ENCODE measurements at places on chromosomes 16 and 17.

- no peak overlapping the region for H3K27ac ChIP-seq
- DNase-seq: no peak
- H3K36me3 ChIP-seq: no peaks in the 10 kb centered on the region
- H3K27me3 ChIP-seq: no peaks in the 10 kb centered on the region
- H3K4me1 ChIP-seq: no peaks in the 10 kb centered on the region
Observed at GRCh38 chr16:3434373-3434772, 8.9 kb downstream of the ZNF597 start.

DNA sequence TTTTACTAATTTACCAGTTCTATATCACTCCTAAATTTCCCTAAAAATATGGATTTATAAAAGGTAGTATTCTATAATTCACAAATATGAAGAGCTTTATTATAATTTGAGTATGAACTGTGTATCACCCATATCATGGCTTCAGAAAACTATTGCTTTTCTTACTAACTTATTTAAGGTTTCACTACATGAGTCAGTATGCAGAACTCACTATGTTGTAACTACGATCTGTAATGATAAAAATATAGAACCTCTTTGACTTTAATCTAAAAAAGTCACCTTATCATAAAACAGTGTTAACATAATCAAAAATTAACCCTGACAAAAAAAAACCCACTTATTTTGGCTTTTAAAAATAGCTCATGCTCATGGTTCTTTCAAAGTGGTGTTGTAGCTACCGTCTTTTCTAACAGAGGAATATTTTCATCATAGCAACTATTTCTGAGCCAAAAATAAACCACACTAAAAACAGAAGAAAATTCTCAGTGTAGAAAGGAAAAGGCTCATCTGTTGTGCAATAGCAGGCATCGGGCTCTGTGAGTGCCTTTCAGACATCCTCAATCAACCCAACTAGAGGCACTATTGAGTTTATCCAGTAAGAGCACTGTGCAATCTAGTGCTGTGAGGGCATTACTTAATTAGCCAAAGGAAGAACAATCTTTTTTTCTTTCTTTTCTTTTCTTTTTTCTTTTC lies 42.1 kb downstream of the ITGAM start:
- no peaks in the 10 kb centered on the region for H3K4me1 ChIP-seq
- no peak for DNase-seq
- H3K4me3 ChIP-seq: no peak overlapping the region
- no peaks in the 10 kb centered on the region for H3K27me3 ChIP-seq

GRCh38 chr17:73722165-73722564 lies 77.9 kb upstream of the SDK2 start:
- H3K27me3 ChIP-seq: no peaks in the 10 kb centered on the region
- no peaks in the 10 kb centered on the region for H3K36me3 ChIP-seq
- DNase-seq: no peak
- H3K27ac ChIP-seq: no peak overlapping the region
- H3K4me1 ChIP-seq: no peaks in the 10 kb centered on the region
- H3K4me3 ChIP-seq: no peak overlapping the region

- peaks cover 8% of the 10 kb centered on the region for H3K36me3 ChIP-seq
- DNase-seq: no peak
- H3K4me1 ChIP-seq: no peaks in the 10 kb centered on the region
Observed at GRCh38 chr16:89121691-89122321, 28.2 kb downstream of the ACSF3 start.

DNA sequence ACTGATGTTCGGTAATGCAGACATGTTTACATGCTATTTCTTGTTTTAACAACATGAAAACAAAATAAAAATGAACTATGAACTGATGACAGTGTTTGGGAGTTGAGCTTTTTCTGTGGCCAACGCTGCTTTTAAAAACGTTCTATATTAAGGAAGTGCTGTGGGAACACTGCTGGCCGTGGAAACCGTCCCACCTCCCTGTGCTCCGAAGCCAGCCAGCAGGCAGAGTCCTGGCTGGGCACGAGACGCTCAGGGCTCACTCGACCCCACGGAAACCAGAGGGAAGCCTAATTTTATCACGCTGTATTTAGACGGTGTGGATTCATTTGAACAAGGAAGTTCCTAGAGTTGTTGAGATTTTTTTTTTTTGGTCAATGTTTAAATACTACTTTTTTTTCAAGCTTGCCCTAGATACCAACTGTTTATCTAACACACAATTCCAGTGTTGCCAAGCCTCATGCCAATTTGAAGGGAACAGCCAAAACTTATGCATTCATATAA lies 25.8 kb downstream of the ADCY9 start:
- no peaks in the 10 kb centered on the region for H3K36me3 ChIP-seq
- no peaks in the 10 kb centered on the region for H3K27me3 ChIP-seq

- H3K27ac ChIP-seq: no peak overlapping the region
- no peak overlapping the region for H3K4me3 ChIP-seq
- H3K27me3 ChIP-seq: no peaks in the 10 kb centered on the region
- no peaks in the 10 kb centered on the region for H3K4me1 ChIP-seq
- no peaks in the 10 kb centered on the region for H3K36me3 ChIP-seq
Observed at GRCh38 chr17:19520641-19521040, 13.0 kb upstream of the SLC47A1 start.

DNA sequence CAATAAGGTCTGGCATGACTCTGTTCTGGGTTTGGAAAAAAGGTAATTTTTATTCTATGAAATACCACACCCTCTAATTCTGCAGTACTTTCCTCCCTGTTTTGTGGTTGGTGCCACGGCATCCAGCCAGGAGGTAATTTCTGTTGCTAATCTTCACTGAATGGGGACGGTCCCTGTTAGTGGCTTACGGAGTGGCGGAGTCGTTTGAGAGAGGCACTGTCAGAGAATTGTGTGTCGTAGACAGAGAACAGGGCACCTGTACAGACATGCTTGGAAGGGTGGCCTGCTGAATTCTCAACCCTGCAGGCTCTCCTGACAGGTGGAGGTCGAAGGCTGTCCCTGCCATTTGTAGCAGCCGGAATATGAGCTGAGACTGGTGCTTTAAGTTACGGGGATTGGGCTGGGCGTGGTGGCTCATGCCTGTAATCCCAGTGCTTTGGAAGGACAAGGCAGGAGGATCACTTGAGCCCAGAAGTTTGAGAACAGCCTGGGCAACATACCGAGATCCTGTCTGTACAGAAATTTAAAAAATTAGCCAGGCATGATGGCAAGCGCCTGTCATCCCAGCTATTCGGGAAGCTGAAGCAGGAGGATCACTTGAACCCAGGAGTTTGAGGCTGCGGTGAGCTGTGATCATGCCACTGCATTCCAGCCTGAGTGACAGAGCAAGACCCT lies 33.2 kb downstream of the EEF2K start:
- no peak overlapping the region for H3K27ac ChIP-seq
- peaks cover 8% of the 10 kb centered on the region for H3K4me1 ChIP-seq
- no peak overlapping the region for H3K4me3 ChIP-seq
- no peaks in the 10 kb centered on the region for H3K27me3 ChIP-seq
- no peaks in the 10 kb centered on the region for H3K36me3 ChIP-seq

DNA sequence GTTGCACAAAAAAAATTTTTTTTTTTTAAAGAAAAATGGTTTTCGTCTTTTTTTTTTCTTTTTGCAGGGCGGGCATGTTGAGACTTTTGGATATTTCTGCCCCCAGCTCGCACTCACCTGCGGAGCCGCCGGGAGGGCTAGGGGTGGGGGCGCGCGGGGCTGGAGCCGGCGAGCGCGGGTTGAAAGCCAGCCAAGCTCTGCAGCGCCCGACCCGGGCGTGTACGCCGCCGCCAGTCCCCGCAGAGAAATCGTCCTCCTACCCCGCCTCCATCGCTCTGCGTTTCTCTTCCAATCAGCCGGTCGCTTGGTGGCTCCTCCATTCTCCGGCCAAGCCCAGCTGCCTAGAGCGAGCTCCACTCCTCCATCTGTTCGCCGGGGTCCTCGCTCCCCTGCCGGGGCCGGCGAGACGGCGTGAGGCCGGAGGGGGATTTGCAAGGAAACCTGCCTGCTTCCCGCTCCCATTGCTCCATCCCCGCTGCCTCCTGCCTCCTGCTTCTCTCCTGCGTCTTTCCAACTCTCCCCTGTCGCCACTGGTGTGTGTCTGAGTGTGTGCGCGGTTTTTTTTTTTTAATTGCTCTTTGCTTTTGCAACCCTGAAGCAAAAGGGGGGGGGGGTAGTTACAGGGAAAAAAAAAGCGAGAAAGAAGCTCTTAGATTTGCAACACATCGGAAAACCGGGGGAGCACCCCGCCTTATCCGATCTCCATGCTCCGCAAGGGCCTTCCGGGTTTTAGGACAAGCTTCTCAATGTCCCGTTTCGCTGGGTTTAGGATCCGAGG lies 1.8 kb upstream of the UBTF start:
- H3K27me3 ChIP-seq: no peaks in the 10 kb centered on the region
- H3K4me3 ChIP-seq: peak overlapping the region; percentile 89
- H3K27ac ChIP-seq: peak overlapping the region; percentile 99
- peaks cover under 1% of the 10 kb centered on the region for H3K36me3 ChIP-seq
- H3K4me1 ChIP-seq: no peaks in the 10 kb centered on the region
- DNase-seq: peak; percentile 78

- H3K36me3 ChIP-seq: peaks cover 14% of the 10 kb centered on the region
- H3K27me3 ChIP-seq: no peaks in the 10 kb centered on the region
- no peak overlapping the region for H3K27ac ChIP-seq
Observed at GRCh38 chr17:42704837-42705494, 22.6 kb downstream of the CNTNAP1 start.

- H3K4me3 ChIP-seq: no peak overlapping the region
- DNase-seq: no peak
- no peaks in the 10 kb centered on the region for H3K4me1 ChIP-seq
- no peaks in the 10 kb centered on the region for H3K36me3 ChIP-seq
Observed at GRCh38 chr16:85954927-85955519, 56.1 kb downstream of the IRF8 start.

GRCh38 chr17:75864448-75864871 lies 9.3 kb upstream of the WBP2 start:
- peak; percentile 58 for DNase-seq
- H3K4me1 ChIP-seq: peaks cover 3% of the 10 kb centered on the region
- no peaks in the 10 kb centered on the region for H3K36me3 ChIP-seq
- H3K27me3 ChIP-seq: no peaks in the 10 kb centered on the region
- H3K27ac ChIP-seq: peak overlapping the region; percentile 42

- H3K27ac ChIP-seq: no peak overlapping the region
- H3K4me3 ChIP-seq: no peak overlapping the region
- peaks cover 6% of the 10 kb centered on the region for H3K4me1 ChIP-seq
- no peak for DNase-seq
- H3K27me3 ChIP-seq: no peaks in the 10 kb centered on the region
Observed at GRCh38 chr16:70418274-70418992, 20.5 kb downstream of the ST3GAL2 start.

DNA sequence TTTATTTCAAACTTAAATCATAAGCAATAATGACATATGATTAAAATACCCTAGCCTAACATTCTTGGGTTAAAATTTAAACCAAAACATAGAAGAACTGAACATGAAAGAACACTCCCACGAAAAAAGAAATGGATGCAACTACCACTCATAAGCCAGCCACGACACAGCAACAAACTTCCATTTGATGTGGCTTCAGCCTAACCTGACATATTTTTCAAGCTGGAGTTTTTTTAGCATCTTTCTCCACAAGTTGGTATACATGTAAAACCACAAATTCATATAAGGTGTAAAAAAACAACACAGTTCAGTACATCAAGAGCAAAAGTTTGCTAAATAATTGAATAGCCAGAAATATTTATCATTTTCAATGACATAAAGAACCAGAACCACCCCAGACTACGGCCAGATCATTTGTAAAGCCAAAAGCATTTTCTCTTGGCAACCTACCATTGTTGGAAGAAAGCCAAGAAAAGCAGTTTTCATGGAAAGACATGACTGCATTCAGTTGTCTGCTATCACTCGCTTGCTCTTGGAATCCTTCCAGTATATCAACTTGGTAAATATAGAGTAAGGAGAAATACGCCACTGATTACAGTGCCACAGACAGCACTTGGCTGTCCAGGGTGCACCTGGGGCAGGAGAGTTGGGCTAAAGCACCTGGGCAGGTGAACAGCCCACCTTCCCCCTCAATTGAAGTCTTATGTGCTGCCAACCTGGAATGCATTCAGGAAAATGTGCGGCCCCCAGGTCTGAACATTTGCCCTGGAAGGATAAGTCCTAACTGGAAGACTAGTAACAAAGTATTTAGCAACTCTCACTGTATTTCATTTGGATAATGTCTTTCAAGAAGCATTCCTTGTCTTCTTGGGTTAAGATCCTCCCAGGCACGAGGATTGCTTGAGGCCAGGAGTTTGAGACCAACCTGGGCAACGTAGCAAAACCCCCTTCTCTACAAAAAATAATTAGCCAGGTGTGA lies 60.5 kb downstream of the CREBBP start:
- no peak overlapping the region for H3K4me3 ChIP-seq
- H3K4me1 ChIP-seq: peaks cover 17% of the 10 kb centered on the region
- peak; percentile 52 for DNase-seq
- no peaks in the 10 kb centered on the region for H3K36me3 ChIP-seq
- no peaks in the 10 kb centered on the region for H3K27me3 ChIP-seq

- H3K27me3 ChIP-seq: no peaks in the 10 kb centered on the region
- H3K4me1 ChIP-seq: no peaks in the 10 kb centered on the region
- no peaks in the 10 kb centered on the region for H3K36me3 ChIP-seq
Observed at GRCh38 chr17:38358586-38359513, 7.2 kb downstream of the SOCS7 start.

- H3K36me3 ChIP-seq: peaks cover 6% of the 10 kb centered on the region
- no peaks in the 10 kb centered on the region for H3K27me3 ChIP-seq
- H3K4me3 ChIP-seq: no peak overlapping the region
- no peak for DNase-seq
Observed at GRCh38 chr17:18891541-18891940, 33.6 kb downstream of the PRPSAP2 start.

DNA sequence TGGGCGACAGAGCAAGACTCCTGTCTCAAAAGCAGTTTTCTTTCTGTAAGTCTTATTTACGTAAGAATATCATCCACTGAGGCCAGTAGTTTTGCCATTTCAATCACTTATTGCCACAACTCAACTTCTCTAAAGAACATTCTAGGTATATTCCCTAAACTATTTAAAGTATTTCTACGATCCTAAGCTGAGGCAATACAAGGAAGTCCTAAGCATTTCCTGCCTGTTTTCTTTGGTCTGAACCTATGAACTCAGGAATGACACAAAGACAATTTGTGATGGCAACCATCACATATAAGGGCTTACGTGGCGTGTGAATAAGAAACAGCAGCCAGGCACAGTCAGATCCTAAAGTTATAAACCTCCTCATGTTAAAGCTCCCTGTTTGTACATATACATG lies 14.2 kb downstream of the USP36 start:
- no peak overlapping the region for H3K27ac ChIP-seq
- H3K36me3 ChIP-seq: peaks cover 13% of the 10 kb centered on the region
- no peak overlapping the region for H3K4me3 ChIP-seq
- H3K27me3 ChIP-seq: no peaks in the 10 kb centered on the region
- DNase-seq: no peak

DNA sequence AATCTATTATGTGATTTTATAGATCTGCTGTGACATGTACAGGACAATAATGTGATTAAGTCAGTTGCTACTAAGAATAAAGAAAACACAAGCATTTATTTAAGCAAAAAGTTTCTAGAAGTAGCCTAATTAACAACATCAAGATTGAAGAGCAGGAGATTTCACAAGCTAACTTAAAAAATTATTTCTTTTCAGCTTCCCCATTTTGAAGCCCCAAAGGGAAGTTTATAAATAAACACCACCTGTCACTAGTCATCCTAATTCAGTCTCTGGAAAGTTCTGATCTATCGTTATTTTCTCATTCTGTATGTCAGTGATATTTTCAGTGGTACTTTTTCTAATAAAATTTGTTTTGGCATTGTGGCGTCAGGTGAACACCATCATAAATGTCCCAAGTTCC lies 8.3 kb downstream of the CAPNS2 start:
- no peak overlapping the region for H3K4me3 ChIP-seq
- no peaks in the 10 kb centered on the region for H3K27me3 ChIP-seq
- no peak for DNase-seq
- H3K27ac ChIP-seq: no peak overlapping the region
- no peaks in the 10 kb centered on the region for H3K36me3 ChIP-seq

Measured in colonic mucosa (tissue), 4 donors.